NT2/D1 (cell line): ENCODE measurements at places on chromosomes 16 and 17.

DNA sequence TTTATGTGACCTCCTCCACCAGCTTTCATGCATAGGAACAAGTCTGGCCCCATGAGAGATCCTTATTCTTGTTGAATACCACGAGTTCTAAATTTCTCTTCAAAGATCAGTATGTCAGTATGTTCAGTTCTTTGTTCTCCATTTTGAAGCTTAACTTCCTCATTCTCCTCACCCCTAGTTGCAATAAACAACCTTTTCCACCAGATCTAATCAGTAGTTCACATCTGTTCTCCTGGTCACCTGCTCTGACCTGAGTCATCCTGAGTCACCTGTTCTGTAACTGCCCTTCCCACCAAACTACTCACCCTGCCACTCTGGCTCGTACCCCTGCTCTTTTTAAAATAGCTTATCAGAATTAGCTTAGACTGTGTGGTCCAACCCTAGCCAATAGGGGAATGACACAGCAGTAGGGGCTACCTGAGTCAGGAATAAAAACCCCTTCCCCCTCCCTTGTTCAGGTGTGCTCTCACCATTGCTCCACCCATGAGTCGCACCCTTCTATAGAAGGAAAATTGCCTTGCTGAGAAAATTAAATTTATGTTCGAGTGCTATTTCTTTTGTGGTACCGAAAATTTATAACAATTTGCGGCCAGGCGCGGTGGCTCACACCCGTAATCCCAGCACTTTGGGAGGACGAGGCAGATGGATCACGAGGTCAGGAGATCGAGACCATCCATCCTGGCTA, 94.6 kb downstream of the EMP2 start:
- no peak for DNase-seq

DNA sequence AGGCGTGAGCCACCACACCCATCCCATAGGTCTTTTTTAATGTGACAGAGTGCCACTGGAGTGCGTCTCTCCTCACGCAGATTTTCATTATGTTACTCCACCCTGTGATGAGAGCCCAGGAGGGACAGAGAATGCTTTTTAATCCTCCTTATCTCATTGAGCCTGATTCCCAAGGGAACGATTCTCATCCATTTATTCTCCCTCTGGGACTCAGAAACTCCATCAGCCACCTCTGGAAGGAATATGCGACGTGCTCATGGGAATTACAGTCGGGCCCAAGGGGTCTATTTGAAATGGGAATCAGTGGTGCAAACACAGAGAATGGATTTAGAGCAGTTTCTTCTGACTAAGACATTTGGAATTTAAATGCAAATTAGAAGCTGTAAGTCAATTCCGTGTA, 155.9 kb upstream of the HSBP1 start:
- no peak for DNase-seq

- DNase-seq = no peak
Observed at GRCh38 chr17:61411011-61411260, 11.3 kb downstream of the TBX2 start.

GRCh38 chr16:11297492-11298142, 16.5 kb upstream of the PRM1 start:
- peak; percentile 51 for DNase-seq

DNA sequence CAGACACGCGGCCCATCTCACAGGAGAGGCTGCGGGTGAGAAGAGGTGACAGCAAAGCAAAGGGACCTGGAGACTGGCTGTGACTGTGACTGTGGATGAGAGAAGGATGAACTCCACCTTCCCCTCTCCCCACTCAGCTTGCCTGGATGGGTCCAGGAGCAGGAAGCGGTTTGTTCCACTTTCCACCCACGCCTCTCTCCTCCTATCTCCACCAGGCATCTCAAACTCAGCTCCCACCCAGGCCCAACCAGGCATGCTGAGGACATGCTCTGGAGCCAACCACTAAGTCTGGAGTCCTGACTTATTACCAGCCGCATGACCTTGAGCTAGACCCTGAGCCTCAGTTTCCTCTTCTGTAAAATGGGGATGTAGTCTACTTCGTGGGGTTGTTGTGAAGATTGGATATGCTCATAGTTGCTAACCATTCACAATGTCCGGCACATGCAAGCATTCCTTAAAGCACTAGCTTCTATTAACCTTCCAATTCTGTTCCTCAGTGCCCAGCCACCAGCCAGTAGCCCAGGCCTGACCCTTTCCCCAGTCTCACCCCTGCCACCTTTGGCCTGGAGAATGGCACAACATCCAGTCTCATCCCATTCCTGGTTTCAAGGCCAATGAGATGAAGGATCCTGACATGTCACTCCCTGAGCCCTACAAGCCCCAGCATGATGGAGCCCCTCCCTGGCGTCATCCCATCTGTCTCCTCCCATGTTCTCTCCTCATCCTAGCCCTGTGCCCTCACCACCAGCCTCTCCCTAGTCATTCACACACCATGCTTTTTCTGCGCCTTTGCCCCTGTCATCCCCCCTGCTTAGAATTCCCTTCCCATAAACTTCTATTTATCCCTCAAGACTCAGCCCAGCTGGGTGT, 2.3 kb downstream of the GAS2L2 start:
- DNase-seq = no peak

DNA sequence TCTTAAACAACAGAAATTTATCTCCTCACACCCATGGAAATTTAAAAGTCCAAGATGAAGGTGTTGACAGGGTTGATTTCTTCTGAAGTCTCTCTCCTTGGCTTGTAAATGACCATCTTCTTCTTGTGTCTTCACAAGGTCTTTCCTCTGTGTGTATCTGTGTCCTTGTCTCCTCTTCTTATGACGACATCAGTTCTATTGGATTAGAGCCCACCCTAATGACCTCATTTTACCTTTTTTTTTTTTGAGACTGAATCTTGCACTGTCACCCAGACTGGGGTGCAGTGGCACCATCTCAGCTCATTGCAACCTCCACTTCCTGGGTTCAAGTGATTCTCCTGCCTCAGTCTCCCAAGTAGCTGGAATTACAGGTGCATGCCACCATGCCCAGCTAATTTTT, 429.0 kb upstream of the CDH5 start:
- DNase-seq = no peak

DNA sequence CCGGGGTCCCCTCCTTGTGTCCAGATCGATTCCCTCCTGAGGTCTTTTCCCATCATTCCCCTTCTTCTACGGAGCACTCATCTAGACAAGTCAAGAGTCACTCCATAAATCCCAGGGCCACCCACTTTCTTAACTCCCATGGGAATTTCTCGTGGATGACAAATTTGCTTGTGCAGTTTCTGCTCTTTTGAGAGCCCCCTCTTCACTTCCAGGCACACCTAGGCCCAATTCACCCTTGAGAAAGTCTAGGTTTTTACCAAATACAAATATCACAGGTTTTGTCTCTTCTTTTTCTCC, 522 bp upstream of the POLDIP2 start:
- DNase-seq = no peak

GRCh38 chr17:52160136-52160567, 1.6 kb upstream of the CA10 start:
- no peak for DNase-seq

DNA sequence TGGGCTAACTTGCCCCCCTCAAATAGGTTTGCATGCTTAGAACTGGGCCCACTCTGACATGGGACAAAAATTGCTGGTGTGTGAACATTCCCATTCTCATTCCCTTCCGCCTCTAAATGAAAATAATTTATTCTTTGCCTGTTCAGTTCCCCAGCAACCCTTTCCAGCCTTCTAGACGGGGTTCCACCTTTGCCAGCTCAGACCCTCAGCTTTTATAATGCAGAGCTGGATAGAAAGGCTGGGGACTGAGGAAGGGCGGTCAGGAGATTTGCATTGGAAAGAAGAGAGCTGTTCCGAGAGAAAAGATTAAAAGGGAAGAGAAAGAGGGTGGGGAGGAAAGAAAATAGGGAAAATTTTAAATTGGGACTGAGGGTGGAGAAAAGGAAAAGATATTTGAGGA, 151.1 kb upstream of the WSCD1 start:
- peak; percentile 63 for DNase-seq

DNA sequence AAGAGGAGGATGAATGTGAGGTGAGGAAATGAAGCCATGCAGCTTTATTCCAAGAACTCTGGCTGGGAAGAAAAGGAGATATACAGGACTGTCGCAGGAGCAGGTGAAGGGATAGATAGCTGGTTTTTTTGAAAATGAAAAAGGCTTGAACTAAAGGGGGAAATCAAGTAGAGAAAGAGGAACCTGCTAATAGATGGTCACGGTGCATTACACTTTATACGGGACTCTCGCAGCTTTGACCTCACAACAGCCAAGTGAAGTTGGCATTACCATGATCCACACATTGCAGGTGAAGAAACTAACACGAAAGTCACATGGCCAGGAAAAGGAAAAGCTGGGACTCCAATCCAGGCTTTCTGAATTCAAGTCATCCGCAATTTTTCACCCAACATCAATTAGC, 86.9 kb downstream of the HS3ST2 start:
- no peak for DNase-seq

- no peak for DNase-seq
Observed at GRCh38 chr17:61279476-61280145, 120.0 kb upstream of the TBX2 start.

DNA sequence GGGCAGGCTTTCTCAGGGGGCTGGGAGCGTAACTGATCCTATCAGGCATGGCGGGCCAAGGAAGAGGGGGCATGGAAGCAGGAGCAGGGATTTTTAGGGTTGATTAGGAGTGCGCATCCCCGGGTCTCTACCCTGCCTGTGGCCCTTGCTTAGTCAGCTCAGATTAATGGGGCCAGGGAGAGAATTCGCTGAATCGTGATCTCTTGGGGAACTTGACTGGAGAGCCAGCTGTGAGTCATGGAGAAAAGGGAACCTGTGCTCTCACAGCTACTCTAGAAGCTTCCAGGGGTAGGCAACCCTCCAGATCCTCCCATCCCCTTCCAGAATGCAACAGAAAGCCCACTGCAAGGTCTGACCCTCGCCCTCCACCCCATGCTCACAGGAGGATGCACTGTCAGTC, 3.6 kb downstream of the FOXN1 start:
- DNase-seq = no peak

DNA sequence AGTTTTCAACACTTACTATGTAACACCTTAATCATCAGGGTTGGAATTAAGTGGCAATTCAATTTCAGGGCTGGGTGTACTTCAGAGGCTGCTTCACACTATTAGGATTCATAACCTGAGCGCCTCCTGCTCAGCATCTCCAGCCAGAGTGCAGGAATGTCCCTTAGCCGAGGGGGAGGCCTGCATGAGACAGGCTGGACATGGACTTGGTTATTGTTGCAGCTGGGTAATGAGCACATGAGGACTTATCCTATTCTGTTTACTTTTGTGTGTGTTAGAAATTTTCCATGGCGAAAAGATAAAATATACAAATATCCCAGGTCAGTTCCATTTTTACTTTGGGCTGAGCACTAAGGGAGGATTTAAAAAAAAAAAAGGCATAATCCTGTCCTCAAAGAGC, 10.4 kb downstream of the PMM2 start:
- DNase-seq = no peak

DNA sequence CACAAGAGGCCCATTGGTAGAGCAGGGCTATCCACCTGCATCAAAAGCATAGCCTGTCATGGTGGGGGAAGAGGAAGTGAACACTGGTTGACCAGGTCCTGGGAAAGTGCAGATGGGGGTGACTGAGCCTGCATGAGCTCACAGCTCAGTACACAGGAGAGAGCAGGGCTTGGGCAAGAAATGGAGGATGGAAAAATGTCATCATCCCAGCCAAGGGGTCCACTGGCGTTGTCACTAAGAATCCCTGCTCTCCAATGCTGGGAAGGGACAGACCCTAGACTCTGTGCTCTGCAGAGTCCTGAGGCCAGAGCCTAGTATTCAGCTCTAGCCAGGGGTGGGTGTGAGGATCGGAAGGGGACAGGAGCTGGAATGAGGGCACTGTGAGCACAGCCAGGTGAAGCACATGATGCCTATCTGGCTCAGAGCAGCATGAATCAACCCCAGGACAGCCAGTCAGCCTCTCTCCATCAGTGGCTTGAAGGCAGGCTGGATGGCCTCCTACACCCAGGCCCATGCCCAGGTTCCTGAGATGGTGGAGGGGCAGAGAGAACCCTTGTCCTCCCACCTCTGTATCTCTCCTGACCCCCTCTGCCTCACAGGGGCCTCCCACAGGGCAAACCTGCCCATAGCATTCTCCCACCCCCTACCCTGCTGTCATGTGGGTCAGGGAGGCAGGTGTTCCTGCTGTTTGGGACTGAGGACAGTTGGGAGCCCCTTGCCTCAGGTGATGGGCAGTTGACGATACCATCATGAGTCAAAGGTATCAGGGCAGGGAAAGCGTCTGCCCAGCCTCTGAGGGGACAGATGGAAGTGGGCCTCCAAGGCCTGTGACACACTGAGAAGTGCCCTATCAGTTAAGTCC, 13.8 kb upstream of the CTCF start:
- DNase-seq = no peak

GRCh38 chr16:24009955-24010354, 174.2 kb downstream of the PRKCB start:
- DNase-seq = no peak

DNA sequence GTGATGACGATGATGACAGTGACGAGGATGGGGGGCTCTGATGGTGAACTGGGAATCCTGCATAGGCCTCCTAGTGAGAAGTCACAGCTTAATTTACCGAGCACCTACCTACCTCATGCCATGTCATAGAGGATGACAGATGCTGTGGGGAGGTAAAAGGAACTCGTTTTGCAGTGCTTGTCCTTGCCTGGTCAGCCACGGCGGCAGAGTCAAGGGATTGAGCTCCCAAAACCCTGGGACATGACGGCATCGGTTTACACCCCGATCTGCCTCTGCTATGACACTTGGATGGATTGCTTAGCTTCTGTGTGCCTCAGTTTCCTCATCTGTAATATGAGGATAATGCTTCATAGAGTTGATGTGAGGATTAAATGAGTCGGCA, 103.2 kb downstream of the NTN1 start:
- DNase-seq = no peak

DNA sequence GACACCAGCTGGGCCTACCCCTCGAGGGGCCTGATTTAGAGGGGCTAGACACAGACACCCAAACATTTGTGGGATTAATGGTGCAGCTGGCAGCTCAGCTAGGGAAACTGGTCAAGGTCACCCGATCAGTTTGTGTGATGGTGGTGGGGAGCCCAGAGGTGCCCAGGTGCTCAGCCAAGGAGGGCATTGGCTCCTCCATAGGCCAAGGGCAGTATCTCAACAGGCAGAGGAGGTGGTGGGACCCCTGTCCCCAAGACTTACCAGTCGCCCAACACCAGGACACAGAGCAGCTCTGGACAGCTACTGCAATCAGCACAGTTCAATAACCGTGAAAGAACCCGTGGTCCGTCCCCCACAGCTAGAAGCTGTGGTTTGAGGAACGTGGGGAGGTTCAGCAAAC, 120.9 kb downstream of the C16orf78 start:
- DNase-seq = no peak

DNA sequence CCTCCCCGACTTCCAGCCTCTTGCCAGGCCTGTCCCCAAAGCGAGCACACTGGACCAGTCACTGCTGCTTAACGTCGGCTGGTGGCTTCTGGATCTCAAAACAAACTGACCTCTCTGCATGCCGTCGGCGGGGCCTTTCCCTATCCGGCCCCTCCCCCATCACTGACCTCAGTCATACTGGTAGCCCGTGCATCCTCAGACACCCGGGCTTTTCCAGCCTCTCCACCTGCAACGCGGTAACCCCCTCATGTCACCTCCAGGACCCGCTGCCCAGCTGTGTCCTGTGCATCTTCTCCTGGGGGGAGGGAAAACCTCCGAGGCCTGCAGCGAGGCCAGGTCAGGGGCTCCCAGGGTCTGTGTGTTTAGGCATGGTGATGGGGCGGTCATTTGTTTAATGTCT, 138.6 kb upstream of the CHMP6 start:
- DNase-seq = no peak
